T-helper 2 cell treated with Interferon-gamma antibody and Interleukin-4, amounts not matched to agents 100 ng/mL and 5 ng/mL, for 36 hours (primary cell): ENCODE measurements at places on chromosomes 16 and 17. TPM values are rescaled to one million over a fixed set of nuclear protein-coding genes. Genes with fewer than 3 reads are reported as not detected.

The TMEM100 gene
- not detected in 2 replicates for total RNA-seq

The ZNF668 gene
- total RNA-seq = 11.5 and 13.6 TPM in 2 replicates

The ZNF18 gene
- total RNA-seq = 8.8 and 9.1 TPM in 2 replicates

The MYO15A gene
- total RNA-seq = 0.23 and 0.68 TPM in 2 replicates

The MT1X gene
- total RNA-seq = 61.4 and 64.6 TPM in 2 replicates

The SMPD3 gene
- 3.0 and 4.3 TPM in 2 replicates for total RNA-seq
